ENCODE measurements at places on chromosomes 3 and 15.

GRCh38 chr3:53775834-53776251 is 70.4 kb downstream of the CHDH start:
- no peak for DNase-seq

- no peak for DNase-seq
Measured at GRCh38 chr3:157578181-157578580, 75.0 kb upstream of the VEPH1 start.

- no peak for DNase-seq
Measured at GRCh38 chr15:66994927-66995656, 70.3 kb upstream of the SMAD3 start.

GRCh38 chr3:195064300-195064931 is 206.5 kb downstream of the XXYLT1 start:
- no peak for DNase-seq

DNA sequence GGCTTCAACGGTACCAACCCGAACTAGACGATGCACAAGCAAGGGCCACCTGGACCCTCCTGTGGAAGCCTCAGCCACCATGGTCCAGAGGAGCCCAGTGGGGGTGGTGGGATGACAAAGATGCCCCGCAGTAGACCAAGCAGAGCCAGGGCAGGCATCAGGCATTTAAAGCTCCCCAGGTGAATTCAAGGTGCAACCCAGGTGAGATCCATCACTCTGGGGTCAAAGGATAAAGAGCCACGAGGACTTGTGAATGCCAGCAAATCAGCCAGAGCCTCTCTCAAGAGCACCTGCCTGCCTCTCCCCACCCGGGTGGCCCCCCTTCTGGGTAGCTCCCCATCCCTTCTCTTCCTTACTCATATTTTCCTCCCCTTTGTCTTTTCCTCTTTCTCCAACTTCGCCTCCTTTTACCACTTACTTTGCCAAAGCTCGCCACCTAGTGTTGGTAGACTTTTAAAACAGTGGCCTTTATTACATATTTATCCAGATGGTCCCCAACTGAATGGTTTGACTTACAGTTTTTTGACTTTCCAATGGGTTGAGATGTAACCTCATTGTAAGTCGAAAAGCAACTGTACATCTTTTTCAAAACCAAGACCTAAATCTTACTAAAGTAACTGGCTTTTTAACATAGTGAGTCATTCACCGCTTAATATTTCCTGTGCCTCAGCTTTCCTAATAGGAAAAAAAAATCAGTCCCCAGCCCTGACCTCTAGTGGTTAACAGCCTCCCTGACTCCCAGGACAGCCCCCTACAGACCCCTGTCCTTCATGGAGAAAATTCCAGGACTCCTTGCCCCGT is 18.8 kb downstream of the PLA2G4F start:
- DNase-seq: peak; percentile 62

DNA sequence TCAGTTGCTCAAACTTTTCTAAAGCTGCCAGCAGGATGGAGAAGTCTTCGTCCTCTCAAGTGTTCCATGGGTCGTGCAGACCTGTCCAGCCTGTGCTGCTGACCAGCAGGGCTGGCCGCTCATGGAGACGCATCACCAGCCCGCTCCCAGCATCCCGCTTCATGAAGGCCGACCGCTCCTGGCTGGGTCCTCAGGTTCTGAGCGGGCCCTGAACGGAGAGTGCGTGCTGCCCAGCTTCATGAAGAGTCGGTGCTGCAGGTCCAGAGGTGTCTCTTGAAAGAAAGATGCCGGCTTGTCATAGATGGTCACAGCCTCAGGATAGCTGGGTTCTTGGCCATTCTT is 75.8 kb upstream of the KCNAB1 start:
- DNase-seq: no peak

- peak; percentile 34 for DNase-seq
Measured at GRCh38 chr3:46312991-46313390, 40.9 kb upstream of the CCR2 start.

GRCh38 chr3:54773271-54773670 is 154.6 kb downstream of the LRTM1 start:
- DNase-seq: no peak

GRCh38 chr3:62962714-62963113 is 87.5 kb upstream of the CADPS start:
- DNase-seq: peak; percentile 16

GRCh38 chr15:35827141-35827540 is 281.2 kb upstream of the DPH6 start:
- DNase-seq: no peak

GRCh38 chr3:130800829-130801228 is 54.2 kb upstream of the PIK3R4 start:
- DNase-seq: no peak

GRCh38 chr3:123239756-123240155 is 38.0 kb downstream of the SEC22A start:
- no peak for DNase-seq

- no peak for DNase-seq
Measured at GRCh38 chr3:100483529-100483928, 8.9 kb upstream of the TMEM45A start.

DNA sequence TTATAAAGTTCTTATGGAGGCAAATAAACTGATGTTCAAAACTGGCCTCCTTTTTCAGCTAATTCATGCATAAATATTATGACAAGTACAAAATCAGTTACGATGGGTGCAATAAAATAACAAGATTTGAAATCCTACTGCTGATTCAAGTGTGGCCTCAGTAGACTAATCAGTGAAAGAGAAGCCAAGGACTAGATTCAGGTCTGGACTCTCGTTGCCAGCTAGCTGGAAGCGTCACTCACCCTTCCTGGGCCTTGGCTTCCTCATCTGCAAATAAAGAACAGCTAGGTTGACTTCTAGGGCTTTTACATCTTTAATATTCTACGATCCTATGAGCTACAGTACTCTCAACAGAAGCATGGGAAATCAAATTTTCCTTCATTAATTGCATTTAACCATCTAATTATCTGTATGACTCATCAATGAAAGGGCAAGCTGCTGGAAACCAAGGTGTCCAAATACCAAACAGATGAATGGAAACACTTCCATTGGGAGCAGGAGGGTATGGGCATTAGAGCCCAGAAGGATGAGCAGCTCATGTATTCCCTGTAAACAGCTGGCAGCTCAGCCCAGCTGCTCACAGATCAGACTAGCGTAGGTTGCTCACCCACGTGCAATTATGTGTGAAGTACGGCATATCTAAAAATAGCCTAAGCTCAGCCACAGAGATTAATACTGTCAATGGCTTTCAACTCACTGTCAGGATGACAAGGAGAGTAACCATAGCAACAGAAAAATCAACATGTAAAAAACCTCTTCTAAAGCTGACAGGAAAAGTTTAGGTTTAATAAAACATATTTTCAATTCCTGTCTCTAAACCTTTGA is 294.8 kb downstream of the PLCL2 start:
- DNase-seq: no peak

DNA sequence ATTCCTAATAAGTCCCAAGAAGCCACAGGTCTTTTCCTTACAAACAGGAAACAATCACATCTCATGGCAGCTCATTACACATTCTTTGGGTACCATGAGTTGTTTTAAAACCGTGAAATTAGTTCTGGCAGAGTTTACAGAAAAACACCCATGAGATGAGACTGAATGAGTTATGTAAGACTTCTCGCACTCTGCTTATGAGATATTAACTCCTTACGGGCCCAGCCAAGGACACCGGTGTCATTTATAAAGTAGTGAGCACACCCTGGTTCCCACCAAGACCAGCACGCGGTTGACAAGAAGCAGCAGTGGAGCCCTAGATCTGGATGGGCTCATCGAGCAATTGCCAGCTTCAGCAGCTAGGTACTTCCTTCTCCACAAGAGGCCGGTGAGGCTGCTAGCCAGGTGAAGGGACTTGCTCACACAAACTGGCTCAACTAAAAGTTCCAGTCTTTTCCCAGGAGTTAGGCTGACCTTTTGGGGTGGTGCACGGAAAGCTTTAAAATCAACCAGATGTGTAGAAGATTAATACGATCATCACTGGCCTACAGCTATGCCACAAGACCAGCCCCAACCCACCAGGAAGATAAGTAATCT is 318.6 kb upstream of the ICE2 start:
- no peak for DNase-seq

DNA sequence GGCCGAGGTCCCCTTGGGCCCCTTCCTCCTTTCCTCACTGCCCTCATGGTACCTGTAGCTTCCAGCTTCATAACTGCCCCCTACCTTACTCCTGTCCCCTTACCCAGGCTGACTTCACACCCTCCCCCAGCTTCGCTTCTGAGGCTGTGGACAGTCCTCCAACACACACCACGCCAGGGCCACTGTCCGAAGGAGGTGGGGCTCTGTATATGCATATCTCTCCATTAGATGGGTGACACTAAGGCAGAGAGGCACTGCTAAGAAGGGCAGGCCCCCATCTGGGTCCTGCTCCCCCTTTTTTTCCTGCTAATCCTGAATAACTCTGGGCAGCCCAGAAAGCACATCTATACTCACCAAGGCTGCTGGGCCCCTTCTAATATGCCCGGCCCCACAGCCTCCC is 1.0 kb upstream of the COL7A1 start:
- DNase-seq: no peak

GRCh38 chr3:61425356-61425755 is 136.0 kb upstream of the PTPRG start:
- no peak for DNase-seq

- DNase-seq: no peak
Measured at GRCh38 chr15:83099290-83099689, 8.2 kb upstream of the TM6SF1 start.

GRCh38 chr15:29516929-29517328 is 247.3 kb upstream of the NSMCE3 start:
- DNase-seq: no peak

DNA sequence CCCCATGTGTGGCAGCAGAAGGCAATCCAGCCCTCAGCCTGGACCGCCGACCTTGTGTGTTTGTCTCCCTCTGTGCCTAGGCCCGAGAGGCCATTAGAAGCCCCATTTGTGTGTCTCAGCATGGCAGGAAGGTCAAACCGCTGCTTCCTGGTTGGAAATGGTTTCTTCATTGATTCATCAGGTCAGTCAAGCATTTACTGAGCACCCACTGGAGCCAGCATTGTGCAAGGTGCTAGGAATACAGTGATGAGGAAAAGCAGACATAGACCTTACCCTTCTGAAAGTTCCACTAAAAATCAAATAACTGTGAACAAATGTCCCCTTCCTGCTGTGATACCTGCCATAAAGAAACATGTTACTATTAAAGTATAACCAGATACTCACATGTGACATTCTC is 265.9 kb upstream of the CTDSPL start:
- no peak for DNase-seq

DNA sequence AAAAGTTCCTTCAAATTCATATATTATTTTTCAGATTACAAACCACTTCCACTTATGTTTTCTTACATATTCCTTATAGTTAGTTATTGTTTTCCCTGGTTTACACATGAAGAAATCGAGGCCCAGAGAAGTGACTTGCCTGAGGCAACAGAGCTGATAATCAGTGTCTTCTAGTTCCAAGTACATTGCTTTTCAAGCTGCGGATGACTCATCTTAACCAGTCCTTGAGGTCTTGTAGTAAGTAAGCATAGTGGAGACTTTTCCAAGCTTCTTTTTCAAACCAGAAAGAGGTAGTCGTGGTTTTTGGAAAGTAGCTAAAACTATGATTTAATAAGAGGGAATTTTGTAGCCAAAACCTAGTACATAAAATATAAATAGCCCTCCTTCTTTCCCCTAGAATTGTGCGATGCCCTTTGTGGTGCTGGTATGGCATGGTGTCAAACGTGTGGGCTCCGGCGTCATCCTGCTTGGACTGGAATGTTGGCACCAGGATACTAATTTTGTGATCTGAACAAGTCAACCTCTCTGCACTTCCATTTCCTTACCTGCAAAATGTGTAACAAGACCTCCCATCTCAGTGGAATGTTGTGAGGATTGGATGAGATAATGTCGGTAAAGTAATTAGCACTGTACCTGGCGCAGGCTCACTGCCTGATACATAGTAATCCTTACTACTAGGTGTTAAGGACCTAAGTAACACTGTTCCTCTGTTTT is 19.0 kb upstream of the DLG1 start:
- no peak for DNase-seq

DNA sequence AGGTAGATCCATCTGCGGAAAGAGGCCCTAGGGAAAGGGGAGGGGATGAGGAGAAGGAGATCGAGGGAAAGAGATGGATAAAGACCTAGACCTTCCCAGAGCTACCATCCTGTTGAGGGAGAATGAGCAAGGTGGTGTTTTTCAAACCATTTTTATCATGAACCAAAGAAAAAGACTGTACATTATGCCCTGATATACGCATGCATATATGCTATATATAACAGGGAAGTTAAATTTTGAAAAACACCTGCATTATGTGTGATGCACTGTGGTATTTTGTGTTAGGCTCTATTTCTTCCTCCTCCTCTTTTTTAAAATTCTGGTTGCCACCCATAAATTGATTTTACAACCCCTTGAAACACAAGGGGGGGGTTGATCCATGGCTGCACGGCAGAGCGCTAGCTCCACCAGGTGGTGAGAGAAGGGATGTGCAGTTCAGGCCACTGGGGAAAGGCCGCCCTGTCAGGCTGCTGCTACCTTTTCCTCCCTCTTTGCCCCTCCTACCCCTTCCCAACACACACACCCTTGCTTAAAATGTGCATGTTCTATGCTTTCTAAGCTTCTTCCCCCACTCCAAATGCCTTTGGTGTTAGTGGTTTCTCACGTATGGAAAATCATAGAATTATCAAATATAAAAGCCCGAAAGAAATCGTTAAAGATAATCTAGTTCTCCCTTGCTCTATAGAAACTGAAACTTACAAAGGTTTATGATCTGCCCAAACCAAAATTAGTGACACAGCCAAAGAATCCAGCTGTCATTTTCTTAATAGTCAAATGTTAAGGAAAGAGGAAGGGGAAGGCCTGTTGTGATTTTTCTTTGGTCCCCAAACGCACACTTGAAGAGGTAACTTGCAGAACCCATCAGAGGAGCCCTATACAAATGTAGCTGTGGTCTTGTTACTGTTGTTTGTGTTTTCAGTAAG is 262.0 kb upstream of the UMPS start:
- DNase-seq: peak; percentile 43

Measured in hindlimb muscle (tissue), 1 donor.